Brain pericyte (primary cell): ENCODE measurements at places on chromosomes 1 and 21.

DNA sequence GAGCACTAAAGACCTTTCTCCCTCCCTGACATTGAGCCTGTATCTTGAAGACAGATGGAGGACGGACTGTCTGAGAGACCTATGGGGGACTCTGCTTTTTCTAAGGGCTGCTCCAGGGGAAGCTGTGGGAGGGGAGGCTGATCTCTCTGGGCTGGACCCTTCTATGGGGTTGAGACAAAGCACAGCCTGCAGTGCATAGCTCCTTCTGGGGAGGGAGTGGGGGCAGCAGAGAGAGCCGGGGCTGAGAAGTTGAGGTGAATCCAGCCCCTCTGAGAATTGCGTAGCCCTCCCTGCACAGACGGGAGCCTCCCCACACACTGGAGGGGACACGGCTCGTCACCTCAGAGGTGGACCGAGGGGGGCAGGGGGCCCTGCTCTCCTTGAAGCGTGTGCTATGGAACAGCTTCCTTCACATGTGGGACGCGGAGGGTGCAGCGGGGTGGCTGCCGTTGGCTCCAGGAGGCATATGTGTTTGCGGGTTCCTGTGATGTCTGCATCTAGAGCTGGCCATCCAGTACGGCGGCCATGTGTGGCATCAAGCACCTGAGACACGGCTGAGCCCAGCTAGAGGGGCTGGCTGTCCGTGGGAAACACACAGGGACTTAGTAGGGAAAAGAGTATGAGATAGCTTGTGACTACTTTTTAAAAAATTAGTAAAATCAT lies 299.1 kb downstream of the CAMTA1 start:
- no peak for DNase-seq

DNA sequence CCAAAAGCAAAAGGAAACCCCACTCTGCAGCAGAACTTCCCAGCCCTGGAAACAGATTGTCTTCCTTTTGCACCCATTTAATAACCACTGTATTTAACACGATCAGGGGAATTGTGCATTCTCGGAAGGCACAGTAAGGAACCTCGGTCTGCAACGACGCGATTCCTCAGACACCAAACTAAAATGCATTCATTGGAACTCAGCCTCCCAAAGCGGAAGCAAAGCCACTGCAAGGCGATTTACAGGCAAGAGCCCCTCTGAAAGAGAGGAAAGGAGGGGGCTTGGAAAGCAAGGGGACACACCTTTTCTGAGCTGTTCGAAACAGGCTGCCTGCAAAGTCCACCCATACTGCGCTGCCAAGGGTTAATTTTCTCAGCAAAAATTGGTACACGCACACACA lies 297.7 kb downstream of the OMA1 start:
- DNase-seq: no peak

- no peak for DNase-seq
Measured at GRCh38 chr1:23475134-23475628, 8.8 kb downstream of the ASAP3 start.

- DNase-seq: no peak
Measured at GRCh38 chr1:32957017-32957416, 7.6 kb downstream of the RNF19B start.

DNA sequence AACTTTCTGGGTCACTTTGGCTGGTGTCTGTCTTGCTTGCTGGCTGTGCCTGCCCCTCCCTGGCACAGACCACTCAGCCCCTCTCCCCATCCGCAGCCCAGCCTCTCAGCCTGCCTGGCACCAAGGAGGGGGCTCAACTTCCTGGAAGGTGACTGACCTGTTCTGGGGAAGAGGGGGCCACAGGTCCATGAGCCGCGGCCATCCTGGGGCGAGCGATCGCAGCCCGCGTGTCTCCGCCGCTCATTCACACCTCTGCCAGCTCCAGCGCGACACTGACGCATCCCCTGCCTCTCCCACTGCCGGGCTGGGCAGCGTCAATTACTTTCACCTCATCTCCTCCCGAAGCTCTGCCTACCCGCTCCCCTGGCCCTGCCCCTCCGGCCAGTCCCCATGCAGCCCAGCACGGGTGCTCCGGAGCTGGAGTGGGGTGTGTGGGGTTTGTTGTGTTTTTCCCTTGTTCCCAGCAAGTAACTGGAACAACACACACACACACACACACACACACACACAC lies 14.3 kb downstream of the SLC6A9 start:
- DNase-seq: no peak

DNA sequence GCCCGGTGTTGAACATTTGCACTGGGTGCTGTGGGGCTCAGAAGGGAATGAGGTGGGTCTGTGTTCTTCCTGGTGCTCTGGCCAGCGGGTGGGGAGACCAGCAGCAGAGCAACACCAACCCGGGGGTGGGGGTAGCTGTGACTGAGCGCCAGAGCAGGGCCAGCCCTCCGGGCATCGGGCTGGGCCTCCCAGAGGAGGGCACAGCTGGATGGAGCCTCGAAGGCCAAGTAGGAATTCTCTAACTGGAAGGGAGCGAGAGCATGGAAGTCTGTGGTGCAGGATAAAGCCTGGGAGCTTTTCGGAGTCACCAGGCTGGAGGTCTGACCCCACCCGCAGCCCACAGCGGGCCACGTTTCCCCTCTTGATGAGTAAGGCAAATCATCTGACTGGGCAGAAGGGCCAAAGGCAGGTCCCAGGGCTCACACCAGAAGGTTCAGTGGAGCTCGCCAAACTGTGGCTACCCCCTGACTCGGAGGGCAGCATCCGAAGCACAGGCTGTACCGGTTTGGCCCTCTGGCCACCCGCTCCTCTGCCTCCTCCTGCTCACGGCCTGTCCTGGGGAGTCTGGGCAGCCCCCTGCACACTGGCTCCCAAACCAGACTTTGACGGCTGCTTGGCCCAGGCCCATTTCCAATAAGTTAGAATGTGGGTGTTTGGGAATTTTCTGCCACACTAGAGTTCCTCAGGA lies 18.8 kb downstream of the SLC1A7 start:
- no peak for DNase-seq

DNA sequence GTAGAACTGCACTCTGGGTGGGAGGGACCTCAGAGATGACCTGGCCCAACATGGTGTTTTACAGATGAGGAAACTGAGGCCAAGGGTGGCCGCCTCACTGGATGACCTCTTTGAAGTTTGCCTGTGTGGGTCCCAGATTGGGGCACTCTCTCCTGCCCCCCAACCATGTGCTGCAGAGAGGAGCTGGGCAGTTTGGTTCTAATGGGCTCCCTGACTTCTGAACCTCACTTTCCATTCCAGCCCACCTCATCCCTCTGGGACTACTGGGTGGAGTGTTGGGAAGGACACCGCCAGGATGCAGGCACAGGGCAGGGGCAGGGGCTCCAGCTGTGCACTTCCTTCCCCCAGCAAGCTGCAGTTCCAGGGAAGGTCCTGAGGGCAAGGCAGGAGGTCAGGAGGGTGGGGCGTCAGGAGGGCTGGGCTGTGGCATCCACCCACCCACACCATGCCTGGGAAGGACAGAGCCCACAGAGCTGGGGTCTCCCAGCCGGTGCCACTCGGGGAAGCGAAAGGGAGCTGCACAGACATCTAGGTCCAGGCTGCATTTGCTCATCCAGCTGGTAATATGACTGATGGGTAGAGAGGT lies 10.3 kb upstream of the EPS8L3 start:
- no peak for DNase-seq

DNA sequence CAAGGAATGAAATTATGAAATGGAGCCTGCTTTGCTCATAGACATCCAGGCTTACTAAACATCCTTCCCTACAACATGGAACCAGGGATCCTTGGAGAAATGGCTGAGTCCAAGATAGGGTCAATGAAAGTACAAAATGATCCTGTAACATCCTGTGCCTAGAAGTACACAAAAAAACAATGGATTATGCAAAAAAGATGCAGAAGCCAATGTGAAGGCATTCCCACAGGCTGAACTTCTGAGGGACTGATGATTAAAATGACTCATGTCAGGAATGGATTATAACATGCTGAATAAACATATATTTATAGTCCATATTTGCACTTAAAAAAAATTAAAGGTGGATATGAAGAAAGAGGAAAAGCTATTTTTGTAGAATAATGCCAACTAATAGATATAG lies 10.4 kb upstream of the HOOK1 start:
- DNase-seq: no peak
